Hepatocyte (in vitro differentiated cells): ENCODE measurements at places on chromosomes 1 and 21. TPM values are rescaled to one million over a fixed set of nuclear protein-coding genes. Genes with fewer than 3 reads are reported as not detected.

DNA sequence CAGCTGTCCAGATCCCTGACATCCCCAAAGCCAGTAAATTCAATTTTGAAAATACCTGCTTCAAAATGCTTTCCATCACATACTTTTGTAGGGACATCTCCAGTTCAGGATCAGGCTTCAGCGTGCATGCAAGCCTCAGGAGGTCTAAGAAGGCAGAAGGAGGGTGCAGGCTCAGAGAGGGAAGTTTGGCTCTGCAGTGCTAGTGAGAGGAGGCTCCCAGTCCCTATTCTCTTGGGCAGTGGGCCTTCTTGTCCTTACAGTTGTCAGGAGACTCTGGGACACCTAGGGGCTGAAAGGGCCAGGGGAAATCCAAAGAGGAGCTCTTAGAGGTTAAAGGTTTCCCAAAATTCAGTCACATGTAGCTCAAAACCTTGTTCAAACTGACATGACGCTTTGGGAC lies 20.1 kb downstream of the ADCY10 start:
- H3K27me3 ChIP-seq, result no peaks in the 10 kb centered on the region
- H3K27ac ChIP-seq, result no peak overlapping the region
- H3K4me3 ChIP-seq, result no peak overlapping the region

DNA sequence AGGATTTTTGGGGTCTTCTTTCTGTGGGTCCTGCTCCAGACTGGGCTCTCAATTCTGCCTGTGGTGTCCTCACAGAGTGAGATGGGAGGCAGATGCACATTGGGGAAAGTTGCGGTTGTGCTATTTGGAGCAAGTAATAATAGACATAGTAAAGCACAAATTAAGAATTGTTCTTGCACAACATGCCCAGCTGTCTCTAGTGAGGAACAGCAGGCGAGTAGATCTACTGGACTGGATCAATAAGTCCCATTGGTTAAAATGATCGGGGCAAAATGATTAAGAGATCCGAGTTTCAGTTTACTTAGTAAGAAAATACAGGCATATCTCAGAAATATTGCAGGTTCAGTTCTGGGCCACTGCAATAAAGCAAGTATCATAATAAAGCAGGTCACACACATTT lies 448.3 kb upstream of the PROX1 start:
- no peak overlapping the region for H3K4me3 ChIP-seq
- H3K36me3 ChIP-seq, result no peaks in the 10 kb centered on the region
- no peaks in the 10 kb centered on the region for H3K4me1 ChIP-seq
- no peak for DNase-seq
- no peak overlapping the region for H3K27ac ChIP-seq

GRCh38 chr21:30463713-30464112 lies 16.5 kb downstream of the KRTAP19-1 start:
- no peaks in the 10 kb centered on the region for H3K27me3 ChIP-seq
- H3K27ac ChIP-seq, result no peak overlapping the region
- DNase-seq, result peak; percentile 12
- H3K36me3 ChIP-seq, result no peaks in the 10 kb centered on the region
- no peaks in the 10 kb centered on the region for H3K4me1 ChIP-seq
- H3K4me3 ChIP-seq, result no peak overlapping the region

GRCh38 chr1:176857632-176858031 lies 306.9 kb downstream of the ASTN1 start:
- H3K36me3 ChIP-seq, result no peaks in the 10 kb centered on the region
- no peak overlapping the region for H3K4me3 ChIP-seq
- no peak for DNase-seq
- no peaks in the 10 kb centered on the region for H3K4me1 ChIP-seq
- no peak overlapping the region for H3K27ac ChIP-seq

- no peaks in the 10 kb centered on the region for H3K36me3 ChIP-seq
- DNase-seq, result no peak
- H3K27ac ChIP-seq, result peak overlapping the region; percentile 99
- H3K27me3 ChIP-seq, result no peaks in the 10 kb centered on the region
- peaks cover 35% of the 10 kb centered on the region for H3K4me1 ChIP-seq
These were observed 777 bp upstream of the METTL25B start for GRCh38 chr1:156727492-156727891.

HUNK gene
- total RNA-seq, result 4.4 and 7.1 TPM in 2 replicates

- no peaks in the 10 kb centered on the region for H3K4me1 ChIP-seq
- DNase-seq, result no peak
- H3K27ac ChIP-seq, result no peak overlapping the region
- no peaks in the 10 kb centered on the region for H3K27me3 ChIP-seq
- H3K36me3 ChIP-seq, result no peaks in the 10 kb centered on the region
These were observed 39.8 kb upstream of the PRRX1 start for GRCh38 chr1:170624146-170624545.

DNA sequence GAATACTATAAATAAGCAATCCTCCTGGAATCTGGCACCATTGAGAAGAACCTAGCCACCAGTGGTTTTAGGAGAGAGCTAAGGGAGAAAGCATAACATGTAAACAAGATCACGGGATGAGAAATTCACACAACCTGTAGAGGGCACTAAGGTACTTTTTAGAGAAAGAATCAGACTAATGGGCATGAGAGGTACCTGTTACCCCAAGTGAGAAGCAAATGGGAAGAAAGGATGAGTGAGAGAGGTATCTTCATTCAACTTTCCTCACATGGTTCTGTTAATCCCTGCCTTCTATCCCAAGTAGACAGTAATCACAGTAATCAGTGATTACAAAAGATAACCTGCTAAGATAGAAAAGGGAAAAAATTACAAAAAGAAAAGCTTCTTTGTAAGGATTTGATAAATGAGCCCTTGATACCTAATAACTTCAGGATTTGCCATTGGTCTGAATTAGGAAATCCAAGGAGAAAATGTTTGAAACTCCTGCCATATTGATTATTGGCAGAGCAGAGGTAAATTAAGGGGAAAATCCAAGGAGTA lies 251.1 kb upstream of the ADGRL2 start:
- no peak overlapping the region for H3K27ac ChIP-seq
- H3K4me3 ChIP-seq, result no peak overlapping the region
- peaks cover 4% of the 10 kb centered on the region for H3K4me1 ChIP-seq
- DNase-seq, result peak; percentile 48
- H3K27me3 ChIP-seq, result no peaks in the 10 kb centered on the region
- no peaks in the 10 kb centered on the region for H3K36me3 ChIP-seq

DNA sequence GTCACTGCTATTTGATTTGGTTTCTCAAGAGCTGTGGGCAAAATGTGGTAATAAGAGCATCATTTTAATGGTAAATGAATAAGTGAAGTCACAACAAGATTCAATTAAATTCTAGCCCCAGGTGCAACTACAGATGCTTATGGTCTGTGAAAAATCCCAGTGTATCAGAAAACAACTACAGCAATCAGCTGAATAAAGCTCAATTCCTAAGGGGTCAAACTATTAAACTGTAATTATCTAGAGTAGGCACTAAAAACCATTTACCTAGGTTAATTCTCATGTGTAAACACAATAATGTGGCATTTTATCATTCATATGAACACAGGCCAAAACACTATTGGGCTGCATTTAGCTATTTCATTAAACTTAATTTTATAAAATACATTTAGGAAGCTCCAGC lies 9.6 kb downstream of the TARBP1 start:
- no peak for DNase-seq
- H3K27ac ChIP-seq, result no peak overlapping the region
- H3K4me1 ChIP-seq, result no peaks in the 10 kb centered on the region
- H3K27me3 ChIP-seq, result no peaks in the 10 kb centered on the region
- H3K36me3 ChIP-seq, result no peaks in the 10 kb centered on the region

DNA sequence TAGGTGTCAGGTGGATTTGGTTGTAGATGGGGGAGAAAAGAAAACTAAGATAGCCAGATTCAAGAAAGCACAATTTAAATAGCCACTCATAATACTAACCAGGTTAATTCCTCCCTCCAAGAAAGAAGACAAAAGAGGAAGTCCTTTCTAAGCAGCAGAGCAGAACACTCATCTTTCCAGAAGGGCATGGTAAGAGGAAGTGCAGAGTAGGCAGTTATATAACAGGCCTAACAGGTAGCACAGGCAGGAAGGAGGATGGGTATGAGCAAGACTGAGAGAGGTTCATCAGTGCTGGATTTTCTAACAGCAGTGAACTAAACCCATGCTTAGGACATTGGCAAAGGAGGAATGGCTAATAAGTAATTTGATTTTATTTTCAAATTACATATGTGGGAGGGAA lies 517.5 kb downstream of the PLPP3 start:
- H3K4me3 ChIP-seq, result no peak overlapping the region
- no peak for DNase-seq
- no peaks in the 10 kb centered on the region for H3K27me3 ChIP-seq
- H3K36me3 ChIP-seq, result no peaks in the 10 kb centered on the region

SERTAD4 gene
- 2.6 and 3.0 TPM in 2 replicates for total RNA-seq

DNA sequence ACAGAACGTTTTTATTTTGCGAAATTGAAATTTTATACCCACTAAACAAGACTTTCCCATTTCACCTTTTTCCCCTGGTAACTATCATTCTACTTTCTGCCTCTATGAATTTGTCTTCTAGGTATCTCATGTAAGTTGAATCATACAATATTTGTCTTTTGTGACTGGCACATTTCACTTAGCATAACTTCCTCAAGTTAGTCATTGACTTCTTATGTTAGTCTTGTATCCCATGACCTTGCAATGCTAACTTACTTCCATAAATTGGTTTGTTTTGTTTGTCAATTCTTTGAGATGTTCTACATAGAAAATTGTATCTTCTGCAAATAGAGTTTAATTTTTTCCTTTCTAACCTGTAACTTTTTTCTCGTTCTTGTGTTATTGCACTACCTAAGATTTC lies 26.9 kb downstream of the SH3BP5L start:
- no peaks in the 10 kb centered on the region for H3K4me1 ChIP-seq
- H3K4me3 ChIP-seq, result no peak overlapping the region
- H3K27ac ChIP-seq, result no peak overlapping the region
- no peak for DNase-seq
- H3K36me3 ChIP-seq, result no peaks in the 10 kb centered on the region
- H3K27me3 ChIP-seq, result no peaks in the 10 kb centered on the region

- no peaks in the 10 kb centered on the region for H3K36me3 ChIP-seq
- no peaks in the 10 kb centered on the region for H3K27me3 ChIP-seq
These were observed 39.1 kb upstream of the WASF2 start for GRCh38 chr1:27528818-27529703.

GRCh38 chr1:177200290-177200689 lies 29.5 kb downstream of the BRINP2 start:
- H3K4me1 ChIP-seq, result no peaks in the 10 kb centered on the region
- DNase-seq, result no peak
- H3K36me3 ChIP-seq, result no peaks in the 10 kb centered on the region
- no peak overlapping the region for H3K4me3 ChIP-seq

DNA sequence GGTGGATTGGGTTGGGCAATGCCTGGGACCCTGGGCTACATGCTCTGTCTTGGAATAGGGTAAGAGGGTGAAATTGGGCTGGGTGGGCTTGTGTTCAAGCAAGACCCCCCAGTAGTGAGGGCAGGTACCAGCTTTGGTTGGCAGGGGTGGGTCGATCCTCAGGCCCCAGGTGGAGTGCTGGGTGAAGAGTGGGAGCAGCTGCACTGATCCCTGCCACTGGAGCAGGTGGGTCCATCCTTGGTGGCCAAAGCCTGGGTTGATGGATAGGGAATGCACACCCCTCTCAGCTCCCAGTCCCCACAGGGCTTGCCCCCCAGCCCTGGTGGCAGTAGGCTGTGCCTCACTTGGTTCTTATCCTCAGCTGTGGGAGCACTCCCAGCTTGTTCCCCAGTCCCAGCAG lies 135.2 kb downstream of the PCBP3 start:
- DNase-seq, result no peak
- H3K27me3 ChIP-seq, result no peaks in the 10 kb centered on the region
- no peak overlapping the region for H3K4me3 ChIP-seq
- H3K36me3 ChIP-seq, result no peaks in the 10 kb centered on the region

DNA sequence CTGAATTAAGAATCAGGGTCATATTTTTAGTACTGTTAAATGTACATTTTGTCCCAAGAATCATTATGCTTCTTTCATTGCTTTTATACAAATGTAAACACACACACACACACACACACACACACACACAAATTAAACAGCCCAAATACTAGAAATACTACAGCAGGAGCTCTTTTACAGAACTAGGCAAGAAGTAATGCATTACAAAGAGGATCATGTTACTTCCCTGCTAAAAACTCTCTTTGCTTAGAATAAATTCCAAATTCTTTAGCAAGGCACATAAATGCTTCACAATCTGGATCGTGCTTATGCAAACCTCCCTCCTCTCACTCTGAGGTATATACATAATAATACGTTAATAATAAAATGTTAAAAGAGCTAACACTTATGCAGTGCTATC lies 720.4 kb upstream of the ADGRL4 start:
- no peak overlapping the region for H3K4me3 ChIP-seq
- no peaks in the 10 kb centered on the region for H3K27me3 ChIP-seq
- no peak for DNase-seq
- H3K36me3 ChIP-seq, result no peaks in the 10 kb centered on the region
- no peaks in the 10 kb centered on the region for H3K4me1 ChIP-seq

GRCh38 chr1:179871940-179872339 lies 5.7 kb downstream of the TOR1AIP2 start:
- H3K4me3 ChIP-seq, result no peak overlapping the region
- H3K4me1 ChIP-seq, result peaks cover 29% of the 10 kb centered on the region
- no peak for DNase-seq
- peak overlapping the region; percentile 82 for H3K27ac ChIP-seq
- H3K36me3 ChIP-seq, result no peaks in the 10 kb centered on the region

- no peaks in the 10 kb centered on the region for H3K27me3 ChIP-seq
- no peaks in the 10 kb centered on the region for H3K36me3 ChIP-seq
- H3K4me1 ChIP-seq, result no peaks in the 10 kb centered on the region
- DNase-seq, result no peak
- H3K27ac ChIP-seq, result no peak overlapping the region
These were observed 301.1 kb downstream of the PTPRC start for GRCh38 chr1:198939956-198940355.

DNA sequence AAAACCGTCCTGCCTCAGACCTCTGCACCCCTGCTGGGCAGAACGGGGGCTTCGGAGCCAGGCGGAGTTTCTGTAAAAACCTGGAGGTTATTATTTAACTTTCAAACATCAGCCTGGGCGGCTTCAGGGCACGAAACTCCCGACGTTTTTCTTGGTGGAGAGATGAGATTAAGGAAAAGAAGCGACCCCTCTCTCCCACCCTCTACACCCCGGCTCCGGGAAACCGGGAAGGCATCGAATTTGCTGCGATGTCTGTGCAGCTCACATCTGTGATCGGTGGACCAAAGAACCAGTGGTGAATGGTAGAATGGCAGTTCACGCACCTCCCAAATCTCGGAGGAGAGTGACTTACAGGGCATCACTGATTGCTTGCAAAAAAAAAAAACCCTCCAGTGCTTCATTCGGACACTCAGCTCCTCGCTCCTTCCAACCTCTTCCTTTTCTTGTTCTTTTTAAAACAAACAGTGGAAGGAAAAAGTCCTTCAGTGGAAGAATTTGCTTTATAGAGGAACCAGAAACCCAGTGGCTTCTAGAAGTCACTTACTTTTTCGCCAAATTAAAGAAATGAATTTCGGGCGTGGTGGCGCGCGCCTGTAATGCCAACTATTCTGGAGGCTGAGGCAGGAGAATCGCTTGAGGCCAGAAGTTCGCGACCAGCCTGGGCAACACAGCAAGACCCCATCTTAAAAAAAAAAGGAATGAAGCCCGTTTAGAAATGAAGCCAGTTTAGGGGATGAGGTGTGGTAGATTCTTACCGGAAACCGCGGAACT lies 884 bp downstream of the PHACTR4 start:
- peak overlapping the region; percentile 44 for H3K4me3 ChIP-seq
- no peaks in the 10 kb centered on the region for H3K27me3 ChIP-seq
- H3K36me3 ChIP-seq, result no peaks in the 10 kb centered on the region
- no peak for DNase-seq
- peak overlapping the region; percentile 97 for H3K27ac ChIP-seq
- peaks cover 21% of the 10 kb centered on the region for H3K4me1 ChIP-seq

SMIM11 gene
- 2.7 and 16.8 TPM in 2 replicates for total RNA-seq

- DNase-seq, result no peak
- H3K4me3 ChIP-seq, result no peak overlapping the region
- H3K27ac ChIP-seq, result no peak overlapping the region
- H3K27me3 ChIP-seq, result no peaks in the 10 kb centered on the region
- H3K4me1 ChIP-seq, result peaks cover 4% of the 10 kb centered on the region
- H3K36me3 ChIP-seq, result no peaks in the 10 kb centered on the region
These were observed 393.6 kb downstream of the PTPRU start for GRCh38 chr1:29629814-29630516.
